ENCODE measurements at places on chromosomes 16 and 17.

DNA sequence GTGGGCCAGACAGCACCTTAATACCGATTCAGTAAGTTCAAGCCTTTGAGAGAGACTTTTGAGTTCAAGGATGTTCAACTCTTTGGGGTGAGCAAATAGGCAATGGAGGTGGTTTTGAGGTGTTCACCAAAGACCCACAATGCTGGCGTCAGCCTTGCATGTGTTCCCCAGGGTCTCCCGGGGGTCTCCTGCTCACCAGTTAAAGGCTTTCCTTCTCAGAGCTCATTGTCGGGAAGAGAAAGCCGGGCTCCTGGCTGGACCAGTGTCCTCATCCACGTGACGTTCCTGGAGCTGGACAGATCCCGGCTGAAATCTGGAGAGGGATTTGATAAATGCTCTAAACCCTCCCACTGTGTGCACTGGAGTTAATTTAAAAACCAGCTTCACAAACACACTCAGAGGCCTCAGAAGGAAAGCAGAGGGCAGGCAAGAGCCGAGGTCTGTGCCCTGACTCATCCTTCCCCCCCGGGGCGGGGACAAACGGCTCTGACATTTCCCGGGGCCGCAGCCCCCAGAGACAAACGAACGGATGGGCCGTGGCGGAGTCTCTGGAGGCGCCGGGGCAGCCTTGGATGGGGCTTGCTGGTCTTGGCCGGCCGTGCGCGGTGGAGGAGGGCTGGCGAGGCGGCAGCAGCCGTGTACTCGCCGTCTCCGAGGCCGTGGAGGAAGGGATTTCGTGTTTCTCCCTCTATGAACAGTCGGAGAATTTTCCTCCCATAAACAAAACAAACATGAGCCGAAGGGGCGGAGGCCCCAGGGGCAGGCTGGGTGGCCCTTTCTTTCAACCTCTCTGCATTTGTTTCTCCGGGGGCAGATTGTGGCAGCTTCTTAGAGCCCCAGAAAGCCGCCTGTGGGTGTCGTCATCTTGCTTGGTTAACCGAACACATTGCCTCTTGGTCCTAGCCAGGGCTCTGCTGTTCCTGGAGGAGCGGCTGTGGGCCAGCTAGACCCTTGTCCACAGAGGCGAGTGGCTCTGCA is 94.2 kb downstream of the NTN1 start:
- peak; percentile 55 for DNase-seq

GRCh38 chr17:75108193-75108592 is 1.6 kb upstream of the ARMC7 start:
- DNase-seq, result no peak

- DNase-seq, result no peak
Observed at GRCh38 chr16:67129422-67129821, 19.7 kb downstream of the PHAF1 start.

DNA sequence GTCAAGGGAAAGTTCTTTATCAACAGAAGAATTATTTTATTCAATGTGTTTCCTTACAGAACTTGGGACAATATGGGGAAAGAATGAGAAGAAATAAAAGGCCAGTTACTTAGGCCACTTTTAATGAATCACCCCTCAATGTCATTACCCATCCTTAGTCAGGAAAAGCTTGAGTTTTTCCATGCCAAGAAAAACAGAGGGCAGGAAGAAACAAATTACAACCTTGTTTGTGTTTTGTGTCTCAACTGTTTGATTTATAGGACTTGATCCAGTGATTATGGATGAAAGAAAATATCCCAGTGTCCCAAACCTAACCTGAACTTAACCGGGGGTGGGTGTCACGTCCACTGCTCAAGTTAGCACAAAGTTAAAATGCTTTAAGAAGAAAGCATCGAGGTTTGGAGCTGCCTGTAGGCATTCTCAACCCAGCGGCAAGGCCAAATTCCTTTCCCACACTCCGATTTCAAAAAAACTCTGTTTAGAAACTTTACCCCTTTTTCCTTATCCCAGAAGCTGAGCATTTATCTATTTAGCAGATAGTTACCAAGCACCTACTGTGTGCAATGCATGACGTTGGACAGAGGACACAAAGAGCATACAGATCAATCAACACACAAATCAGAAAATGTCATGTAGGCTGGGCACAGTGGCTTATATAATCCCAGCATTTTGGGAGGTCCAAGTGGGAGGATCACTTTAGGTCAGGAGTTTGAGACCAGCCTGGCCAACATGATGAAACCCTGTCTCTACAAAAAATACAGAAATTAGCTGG is 14.0 kb upstream of the CYB5B start:
- DNase-seq, result no peak

- no peak for DNase-seq
Observed at GRCh38 chr17:80347948-80348351, 67.0 kb upstream of the ENDOV start.

- no peak for DNase-seq
Observed at GRCh38 chr17:29155966-29156338, 24.2 kb downstream of the MYO18A start.

DNA sequence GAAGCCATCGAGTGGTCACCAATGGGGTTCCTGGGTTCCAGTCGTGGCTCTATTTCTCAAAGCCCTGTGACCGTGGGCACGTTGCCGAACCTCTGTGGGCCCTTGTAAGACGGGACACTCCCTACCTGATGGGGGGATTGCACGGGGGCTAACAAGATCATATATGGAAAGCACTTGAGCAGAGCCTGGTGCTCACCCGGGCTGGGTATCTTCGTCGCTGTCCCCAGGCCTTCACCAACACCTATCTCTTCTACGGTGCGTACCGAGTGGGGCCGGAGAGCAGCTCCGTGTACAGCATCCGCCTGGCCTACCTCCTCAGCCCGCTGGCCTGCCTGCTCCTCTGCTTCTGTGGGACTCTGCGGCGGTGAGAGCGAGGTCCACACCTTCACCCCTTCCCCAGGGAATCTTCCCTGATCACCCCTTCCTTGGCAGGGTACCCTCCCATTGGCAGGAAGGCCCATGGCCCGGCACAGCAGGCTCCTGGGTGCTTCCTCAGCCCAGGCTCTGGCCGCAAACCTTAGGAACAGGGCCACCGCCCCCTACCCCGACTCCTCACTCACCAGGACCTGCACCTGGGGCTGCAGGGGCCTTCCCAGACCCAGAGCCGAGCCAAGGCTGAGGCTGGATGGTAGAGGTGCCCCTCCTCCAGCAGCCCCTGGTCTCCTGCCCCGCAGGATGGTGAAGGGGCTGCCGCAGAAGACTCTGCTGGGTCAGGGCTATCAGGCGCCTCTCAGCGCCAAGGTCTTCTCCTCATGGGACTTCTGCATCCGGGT is 2.8 kb downstream of the TMC8 start:
- peak; percentile 50 for DNase-seq

- DNase-seq, result no peak
Observed at GRCh38 chr17:75340631-75341030, 51.4 kb upstream of the SLC25A19 start.

GRCh38 chr16:24493821-24494220 is 45.5 kb upstream of the RBBP6 start:
- no peak for DNase-seq

GRCh38 chr17:55731586-55732250 is 9.1 kb upstream of the TMEM100 start:
- DNase-seq, result no peak

GRCh38 chr16:24652803-24653202 is 76.6 kb upstream of the TNRC6A start:
- no peak for DNase-seq

GRCh38 chr17:77392376-77393273 is 251.9 kb downstream of the SEC14L1 start:
- no peak for DNase-seq

DNA sequence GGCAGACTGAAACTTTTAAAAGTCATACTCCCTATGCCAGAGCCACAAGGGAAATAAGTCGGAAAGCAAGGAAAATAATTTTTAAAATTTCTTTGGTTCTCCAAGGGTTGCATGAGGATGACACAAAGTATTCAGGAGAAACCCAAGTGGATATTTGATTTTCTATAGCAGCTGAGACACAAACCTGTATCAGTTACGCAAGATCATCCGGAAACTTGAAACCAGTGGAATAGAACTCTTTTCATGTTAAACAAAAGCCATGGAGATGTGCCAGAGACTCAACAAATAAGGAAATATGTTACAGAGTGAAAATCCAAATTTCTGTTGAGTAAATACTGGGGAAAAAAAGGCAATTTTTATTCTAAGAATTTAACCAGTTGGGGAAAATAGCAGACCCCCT is 294.7 kb downstream of the KIF2B start:
- DNase-seq, result no peak

DNA sequence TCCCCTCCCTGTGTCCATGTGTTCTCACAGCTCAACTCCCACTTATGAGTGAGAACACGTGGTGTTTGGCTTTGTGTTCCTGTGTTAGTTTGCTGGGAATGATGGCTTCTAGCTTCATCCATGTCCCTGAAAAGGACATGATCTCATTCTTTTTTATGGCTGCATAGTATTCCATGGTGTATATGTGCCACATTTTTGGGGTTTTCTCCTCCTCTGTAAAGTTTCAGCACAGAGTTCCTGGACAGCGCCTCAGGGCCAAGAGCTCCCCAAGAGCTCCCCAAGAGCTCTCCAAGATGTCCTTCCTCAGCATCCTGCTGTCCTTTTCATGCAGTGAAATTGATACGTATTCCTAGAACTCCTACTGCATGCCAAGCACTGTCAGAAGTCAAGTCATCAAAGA is 6.9 kb upstream of the ABAT start:
- no peak for DNase-seq

- peak; percentile 89 for DNase-seq
Observed at GRCh38 chr17:77887464-77888241, 70.8 kb upstream of the TNRC6C start.

- peak; percentile 77 for DNase-seq
Observed at GRCh38 chr17:80891397-80892018, 100.1 kb upstream of the CHMP6 start.

DNA sequence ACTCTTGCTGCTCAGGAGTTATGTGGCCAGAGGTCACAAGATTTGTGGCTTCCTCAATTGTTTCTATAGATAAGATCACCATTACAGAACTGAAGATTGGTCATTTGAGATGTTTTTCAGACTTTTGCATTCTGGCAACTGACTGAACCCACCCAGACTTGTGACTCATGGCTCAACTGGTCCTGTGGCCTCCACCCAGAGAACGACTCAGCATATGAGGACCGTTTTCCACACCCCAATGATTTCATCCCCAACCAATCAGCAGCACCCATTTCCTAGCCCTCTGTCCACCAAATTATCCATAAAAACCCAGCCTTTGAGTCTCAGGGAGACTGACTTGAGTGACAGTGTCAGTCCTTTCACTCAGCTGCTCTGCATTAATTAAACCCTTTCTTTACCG is 143.2 kb upstream of the ASIC2 start:
- DNase-seq, result no peak

- DNase-seq, result no peak
Observed at GRCh38 chr16:80300876-80301275, 239.9 kb upstream of the DYNLRB2 start.

DNA sequence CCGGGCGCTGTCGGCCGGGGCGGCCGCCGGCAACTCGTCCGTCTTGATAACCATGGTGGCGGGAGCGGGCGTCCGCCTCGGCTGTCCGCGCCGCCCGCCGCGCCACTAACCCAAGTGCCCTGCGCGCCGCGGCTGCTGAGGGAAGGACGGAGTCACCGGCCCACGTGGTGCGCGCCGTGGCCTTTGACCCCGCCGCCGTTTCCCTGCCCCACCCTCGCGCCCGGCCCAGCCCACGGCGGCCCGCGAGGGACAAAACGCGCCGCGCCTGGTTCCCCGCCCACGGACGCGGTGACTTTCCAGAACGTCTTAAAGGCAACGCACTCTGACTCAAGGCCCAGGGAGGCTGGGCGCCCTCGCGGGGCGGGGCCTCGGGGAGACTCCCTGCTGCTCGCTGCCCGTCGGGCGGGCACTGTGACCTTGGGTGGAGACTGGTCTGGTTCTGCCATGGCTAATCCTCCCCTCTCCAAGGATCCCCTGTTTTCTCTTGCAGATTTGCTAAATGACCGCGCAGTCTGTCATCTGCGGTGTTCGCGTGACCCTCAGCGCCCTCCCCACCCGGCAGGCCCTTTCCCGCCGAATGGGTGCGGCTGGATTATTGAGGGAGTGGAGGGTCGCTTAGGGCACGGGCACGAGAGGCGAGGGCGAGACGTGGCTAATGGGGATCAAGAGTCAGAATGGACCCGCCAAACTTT is at the start of gene CLUH:
CLUH (minus strand) TSS at position 157 of the 692 bp plus-strand sequence; CDS start at position 54, 103 bp downstream.
- peak; percentile 97 for DNase-seq

DNA sequence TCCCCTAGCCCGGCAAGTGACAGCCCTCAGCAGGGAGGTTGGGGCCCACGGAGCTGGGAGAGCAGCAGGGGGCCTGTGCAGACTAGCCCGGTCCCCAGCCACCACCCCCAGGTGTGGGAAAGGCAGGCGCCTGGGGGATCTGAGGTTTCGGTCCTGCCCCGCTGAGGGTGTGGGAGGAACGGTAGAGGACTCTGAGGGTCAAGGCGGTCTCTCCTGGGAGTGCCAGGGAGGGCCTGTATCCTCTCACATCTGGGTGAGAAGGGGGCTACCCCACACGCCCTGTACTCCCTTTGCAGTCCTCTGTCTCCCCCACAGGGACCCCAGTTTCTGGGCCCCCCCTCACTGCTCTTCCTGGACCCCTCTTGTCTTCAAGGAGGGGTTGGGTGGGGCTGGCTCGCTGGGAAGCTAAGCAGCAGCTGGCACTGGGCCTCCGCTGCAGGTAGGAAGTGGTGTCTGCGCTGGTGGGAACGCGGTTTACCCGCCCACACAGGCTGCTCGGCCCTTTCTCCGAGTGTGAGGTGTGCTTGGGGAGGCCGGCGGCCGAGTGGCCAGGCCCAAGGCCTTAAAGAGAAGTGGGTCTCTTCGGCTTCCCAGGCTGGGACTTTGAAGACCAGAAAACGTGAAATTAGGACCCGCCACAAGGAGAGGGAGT is 15.4 kb downstream of the CD7 start:
- DNase-seq, result peak; percentile 70

DNA sequence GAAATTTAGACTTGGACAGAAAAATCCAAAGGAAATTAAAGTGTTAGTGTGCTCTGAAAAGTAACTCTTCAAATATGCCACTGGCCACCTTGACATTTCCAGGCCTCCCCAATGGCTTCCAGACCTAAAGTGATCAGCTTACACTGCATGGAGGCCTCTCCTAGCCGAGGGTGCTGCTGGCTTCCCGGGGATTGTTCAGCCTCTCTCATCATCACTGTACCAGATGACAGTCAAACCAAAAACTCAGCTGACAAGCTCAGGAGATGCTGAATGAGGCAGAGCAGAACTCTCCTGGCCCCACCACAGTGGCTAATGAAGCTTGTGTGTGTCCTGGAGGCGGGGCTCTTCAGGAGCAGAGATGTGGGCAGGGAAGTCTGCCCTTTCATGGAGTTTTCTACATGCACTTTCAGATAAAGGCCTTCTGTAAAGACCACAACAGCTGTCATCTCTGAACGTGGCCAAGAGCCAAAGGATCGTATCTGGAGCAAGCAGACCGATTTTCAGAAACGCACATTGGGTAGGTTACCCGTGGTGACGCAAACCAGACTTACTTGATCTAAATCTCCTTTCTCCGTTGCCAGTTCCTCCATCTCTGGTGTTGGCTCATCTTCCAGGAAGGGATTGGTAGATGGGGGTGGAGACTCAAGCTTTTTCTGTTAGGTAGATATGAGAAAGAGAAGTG is 113.3 kb downstream of the VPS53 start:
- DNase-seq, result no peak

- no peak for DNase-seq
Observed at GRCh38 chr16:72969146-72969545, 78.8 kb downstream of the ZFHX3 start.

DNA sequence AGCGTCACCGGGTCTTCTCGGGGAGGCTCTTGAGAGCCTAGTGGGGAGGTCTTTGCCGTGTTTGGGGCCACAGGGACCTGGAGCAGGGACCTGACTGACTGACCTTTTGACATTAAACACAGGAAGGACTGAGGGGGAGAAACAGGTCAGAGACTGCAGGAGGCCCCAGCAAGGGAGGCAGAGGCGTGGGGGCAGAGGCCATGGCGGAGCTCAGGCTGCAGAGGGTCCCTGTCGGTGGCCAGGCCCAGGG is 41.6 kb upstream of the GSE1 start:
- no peak for DNase-seq

All from CD4-positive, alpha-beta T cell treated with Interleukin-17A for 4 hours (primary cell).